ENCODE measurements at places on chromosomes 3 and 15. TPM values are rescaled to one million over a fixed set of nuclear protein-coding genes. Genes with fewer than 3 reads are reported as not detected.

Gene PLXNB1
- 5.2 TPM for total RNA-seq

Gene CLDN18
- not detected for total RNA-seq

Gene LSMEM2
- under 0.01 TPM for total RNA-seq

Gene SAXO2
- total RNA-seq, result not detected

Gene IP6K1
- 28.7 TPM for total RNA-seq

DNA sequence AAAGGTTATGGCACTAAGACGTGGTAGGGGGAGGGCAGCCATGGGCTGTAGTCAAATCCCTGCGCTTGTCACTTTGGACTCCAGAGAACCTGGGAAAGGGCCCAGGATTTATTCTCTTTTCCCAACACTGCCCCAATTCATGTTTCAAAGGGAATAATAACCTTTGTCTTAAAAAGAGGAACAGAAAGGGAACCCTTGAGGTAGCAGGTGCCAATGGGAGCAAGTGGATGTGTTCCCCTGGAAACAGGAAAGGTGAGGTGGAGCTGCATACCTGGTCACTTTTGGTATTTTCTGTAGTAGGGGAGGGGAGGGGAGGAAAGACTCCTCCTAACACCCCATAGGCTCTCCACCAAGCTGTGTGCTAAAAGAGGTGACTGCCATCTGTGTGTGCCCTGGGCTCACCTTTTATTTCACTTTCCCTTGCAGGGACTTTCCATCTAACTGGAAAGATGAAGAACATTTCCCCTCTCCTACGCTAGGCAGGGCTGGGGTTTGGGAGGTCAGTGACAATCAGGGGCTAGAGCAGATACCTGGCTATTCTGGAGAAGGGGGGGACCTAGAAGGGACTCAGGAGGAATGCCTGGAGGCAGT, 6.1 kb upstream of the CHST14 start:
- no peak for DNase-seq

- DNase-seq, result no peak
Measured at GRCh38 chr3:183734750-183735494, 37.3 kb downstream of the YEATS2 start.

DNA sequence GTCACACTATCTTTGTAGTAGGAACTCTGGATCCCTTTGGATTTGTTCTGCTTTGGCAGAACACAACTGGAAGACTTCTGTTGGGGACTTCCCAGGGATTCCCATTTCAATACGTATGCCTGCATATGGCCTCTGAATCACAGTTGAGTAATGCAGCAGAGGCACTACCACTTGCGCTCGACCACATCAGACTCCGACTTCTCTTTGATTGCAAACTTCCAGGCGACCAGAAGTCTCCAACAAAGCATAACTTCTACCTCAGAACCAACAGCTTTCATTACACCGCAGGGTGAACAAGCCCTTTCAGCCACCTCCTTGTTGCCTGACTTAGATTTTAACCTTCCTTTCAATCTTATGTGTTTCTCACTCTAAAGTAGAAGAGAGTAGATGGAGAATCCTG, 924.4 kb downstream of the IGSF11 start:
- DNase-seq, result peak; percentile 19

- no peak for DNase-seq
Measured at GRCh38 chr3:53154881-53155285, 6.1 kb upstream of the PRKCD start.

GRCh38 chr15:99385865-99386264, 134.6 kb downstream of the LRRC28 start:
- peak; percentile 52 for DNase-seq

GRCh38 chr15:56184516-56184915, 59.2 kb downstream of the RFX7 start:
- DNase-seq, result no peak

DNA sequence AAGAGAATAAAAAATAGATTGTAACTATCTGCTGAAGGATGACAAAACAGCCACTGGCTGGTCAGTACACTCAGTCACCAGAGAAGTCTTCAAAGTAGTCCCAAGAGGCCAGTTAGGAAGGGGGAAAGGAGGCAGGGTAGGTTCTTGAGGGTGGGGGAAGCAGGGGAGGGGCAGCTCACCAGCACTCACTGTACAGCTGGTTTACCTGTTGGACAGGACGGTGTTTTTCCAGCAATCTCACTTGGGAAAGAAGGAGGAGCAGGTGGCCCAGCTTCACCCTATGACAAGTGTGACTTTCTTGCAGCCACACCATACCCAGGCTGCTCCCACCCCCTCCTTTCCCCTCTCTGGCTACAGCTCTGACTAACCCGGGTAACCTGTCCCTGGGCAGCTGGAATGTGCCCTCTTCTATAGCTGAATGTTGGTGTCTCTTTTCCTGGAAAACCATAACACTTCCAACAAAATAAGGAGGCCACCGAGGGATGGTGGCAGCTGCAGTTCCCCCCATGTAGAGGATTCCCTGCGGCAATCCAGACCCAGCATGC, 203.4 kb upstream of the NSMCE3 start:
- DNase-seq, result no peak
